Metanephros (tissue), 2 donors: ENCODE measurements at places on chromosomes 2 and 18. TPM values are rescaled to one million over a fixed set of nuclear protein-coding genes. Genes with fewer than 3 reads are reported as not detected.

EDAR gene
- total RNA-seq, result 2.2 TPM

SDC1 gene
- total RNA-seq, result 38.7 TPM

MRO gene
- 1.2 TPM for total RNA-seq

ERBB4 gene
- total RNA-seq, result 104 TPM

ANKRD29 gene
- 2.0 TPM for total RNA-seq

OR6B2 gene
- total RNA-seq, result not detected

CRYBA2 gene
- total RNA-seq, result not detected
